ENCODE measurements at places on chromosomes 5 and 9. TPM values are rescaled to one million over a fixed set of nuclear protein-coding genes. Genes with fewer than 3 reads are reported as not detected.
A peak's percentile ranks its signal among the peaks of the same experiment; 100 is the strongest.

Gene PSMD5
- 37.7 TPM for total RNA-seq

Gene GRIN1
- total RNA-seq = not detected

Gene TLE1
- total RNA-seq = 103 TPM

Gene LRRC19
- not detected for total RNA-seq

Gene LCN12
- 10.2 TPM for total RNA-seq

DNA sequence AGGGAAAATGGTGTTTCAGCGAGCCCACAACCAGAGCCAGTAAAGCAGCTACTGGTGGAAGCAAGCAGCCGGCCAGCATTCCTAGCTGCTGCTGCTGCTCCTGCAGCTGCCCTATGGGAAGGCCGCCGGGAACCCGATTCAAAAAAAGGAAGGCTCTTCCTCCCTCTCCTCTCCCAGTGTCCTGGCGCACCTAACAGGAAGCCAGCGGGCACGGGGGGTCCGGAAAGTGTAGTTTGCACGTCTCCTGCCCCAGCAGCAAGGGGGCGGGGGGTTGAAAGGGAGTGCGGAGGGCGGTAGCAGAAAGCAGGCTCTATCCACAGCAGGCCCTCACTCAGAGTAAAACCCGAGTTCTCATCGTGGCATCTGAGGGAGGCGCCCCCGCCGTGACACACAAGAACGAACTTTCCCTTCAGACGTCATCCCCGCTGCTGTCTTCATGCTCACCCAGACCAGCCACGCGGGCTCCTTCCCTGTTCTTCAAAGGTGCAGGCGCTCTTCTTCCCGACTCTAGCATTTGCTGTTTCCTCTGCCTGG lies 16.5 kb downstream of the GRXCR2 start:
- H3K4me3 ChIP-seq = peak overlapping the region; percentile 17
- no peaks in the 10 kb centered on the region for H3K36me3 ChIP-seq
- peak overlapping the region; percentile 52 for H3K27ac ChIP-seq
- peak; percentile 37 for DNase-seq

- H3K4me1 ChIP-seq = no peaks in the 10 kb centered on the region
- H3K27ac ChIP-seq = no peak overlapping the region
- no peaks in the 10 kb centered on the region for H3K36me3 ChIP-seq
- no peaks in the 10 kb centered on the region for H3K27me3 ChIP-seq
- DNase-seq = no peak
These were observed 219.0 kb upstream of the PIK3R1 start for GRCh38 chr5:67996596-67996995.

- no peak for DNase-seq
- peak overlapping the region; percentile 78 for H3K27ac ChIP-seq
- H3K27me3 ChIP-seq = no peaks in the 10 kb centered on the region
These were observed 1.8 kb downstream of the OLFML2A start for GRCh38 chr9:124778575-124779367.

DNA sequence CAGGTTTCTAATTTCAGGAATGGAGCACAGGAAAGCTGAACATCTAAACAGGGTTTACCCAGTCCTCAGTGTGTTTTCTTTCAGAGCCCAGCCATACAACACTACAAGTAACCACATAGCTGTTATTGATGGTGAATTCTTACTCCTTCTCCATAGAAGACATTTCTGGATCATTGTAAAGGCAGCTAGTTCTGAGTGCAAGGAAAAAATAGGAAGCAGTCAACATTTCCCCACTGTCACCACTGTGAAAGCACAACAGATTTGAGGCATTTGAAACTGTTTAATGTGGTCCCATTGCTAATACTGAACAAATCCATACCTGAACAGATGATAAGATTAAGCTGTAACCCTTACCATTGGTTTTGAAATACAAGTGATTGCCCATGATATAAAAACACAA lies 145.0 kb upstream of the PCA3 start:
- peaks cover 11% of the 10 kb centered on the region for H3K4me1 ChIP-seq
- no peak overlapping the region for H3K4me3 ChIP-seq
- no peaks in the 10 kb centered on the region for H3K36me3 ChIP-seq
- no peak for DNase-seq
- H3K27me3 ChIP-seq = no peaks in the 10 kb centered on the region

DNA sequence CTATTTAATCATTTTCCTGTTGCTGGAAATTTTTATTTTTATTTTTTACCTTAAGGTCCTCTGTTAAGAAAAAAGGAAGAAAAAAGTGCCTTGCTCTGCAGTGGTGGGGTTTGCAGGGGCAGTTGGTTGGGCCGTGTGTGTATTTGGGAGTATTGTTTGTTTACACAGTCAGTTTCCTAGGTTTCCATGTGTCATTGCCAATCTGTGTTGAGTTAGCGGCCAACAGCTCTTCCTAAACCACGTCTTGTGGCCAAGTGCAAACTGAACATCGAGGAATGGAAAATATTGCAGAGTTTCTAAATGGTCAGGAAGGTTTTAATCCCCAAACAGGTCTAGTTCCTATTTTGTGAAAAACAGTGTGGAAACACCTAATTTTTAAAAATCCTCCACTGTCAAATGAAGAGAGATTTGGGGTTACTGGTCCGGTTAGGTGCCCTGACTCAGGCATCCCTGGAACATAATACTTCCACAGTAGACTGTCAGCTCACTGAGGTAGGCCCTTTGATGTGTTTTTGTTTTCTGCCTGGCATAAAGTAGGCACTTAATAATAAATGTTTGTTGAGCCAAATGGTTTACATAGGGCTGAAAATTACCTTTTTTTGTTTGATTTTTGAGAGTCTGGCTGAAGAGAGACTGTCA lies 37.0 kb downstream of the MAMDC2 start:
- DNase-seq = no peak
- H3K36me3 ChIP-seq = no peaks in the 10 kb centered on the region
- peaks cover 22% of the 10 kb centered on the region for H3K4me1 ChIP-seq

GRCh38 chr5:115627295-115627865 lies 1.5 kb upstream of the TMED7 start:
- DNase-seq = no peak
- H3K4me3 ChIP-seq = no peak overlapping the region
- peaks cover 34% of the 10 kb centered on the region for H3K4me1 ChIP-seq
- no peak overlapping the region for H3K27ac ChIP-seq
- no peaks in the 10 kb centered on the region for H3K36me3 ChIP-seq

- DNase-seq = no peak
- no peaks in the 10 kb centered on the region for H3K27me3 ChIP-seq
- no peak overlapping the region for H3K4me3 ChIP-seq
- H3K27ac ChIP-seq = no peak overlapping the region
- H3K36me3 ChIP-seq = no peaks in the 10 kb centered on the region
These were observed 34.4 kb upstream of the PIK3R1 start for GRCh38 chr5:68181039-68181599.

DNA sequence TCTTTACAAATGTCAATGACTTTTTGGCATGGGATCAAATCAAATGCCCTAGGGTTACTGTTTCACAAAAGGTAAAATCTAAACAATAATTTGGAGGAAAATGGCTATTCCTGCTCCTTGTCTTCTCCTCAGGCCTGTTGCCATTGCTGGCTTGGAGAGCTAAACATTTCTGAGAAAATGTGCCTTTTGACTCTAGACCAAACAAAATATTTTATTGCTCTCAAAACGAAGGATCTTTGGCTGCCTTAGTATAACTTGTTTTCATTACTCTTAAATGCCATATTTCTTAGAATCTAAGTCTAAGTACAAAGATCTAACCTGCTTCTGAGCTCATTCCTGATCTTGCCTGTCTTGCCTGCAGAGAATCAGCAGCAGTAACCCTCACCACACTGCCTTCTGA lies 116.6 kb downstream of the MUSK start:
- H3K4me3 ChIP-seq = no peak overlapping the region
- H3K36me3 ChIP-seq = no peaks in the 10 kb centered on the region
- H3K27ac ChIP-seq = no peak overlapping the region

- no peak for DNase-seq
- H3K27ac ChIP-seq = no peak overlapping the region
- no peaks in the 10 kb centered on the region for H3K27me3 ChIP-seq
- no peak overlapping the region for H3K4me3 ChIP-seq
- H3K4me1 ChIP-seq = no peaks in the 10 kb centered on the region
These were observed 300.5 kb downstream of the SLCO4C1 start for GRCh38 chr5:101995585-101995984.

DNA sequence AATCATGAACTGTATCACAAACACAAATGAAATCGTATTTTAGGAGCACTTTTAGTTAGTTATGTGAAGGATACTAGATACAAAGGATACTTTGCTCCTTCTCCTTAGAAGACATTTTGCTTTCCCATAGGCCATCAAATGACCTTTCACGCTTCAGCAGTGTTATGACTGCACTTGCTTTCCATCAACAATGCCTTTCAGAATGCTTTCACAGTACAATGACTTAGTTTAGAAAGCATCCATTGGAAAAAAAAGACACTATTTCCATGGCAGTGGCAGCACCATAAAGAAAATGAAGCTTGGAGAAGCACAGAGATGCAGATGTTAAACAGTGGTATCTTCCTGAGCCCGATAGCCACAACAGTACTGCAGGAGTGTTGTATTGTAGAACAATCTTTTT lies 203.9 kb downstream of the PCSK1 start:
- no peaks in the 10 kb centered on the region for H3K36me3 ChIP-seq
- no peak overlapping the region for H3K27ac ChIP-seq
- H3K4me3 ChIP-seq = no peak overlapping the region
- H3K27me3 ChIP-seq = no peaks in the 10 kb centered on the region
- DNase-seq = no peak

GRCh38 chr5:20102293-20102692 lies 114.3 kb upstream of the CDH18 start:
- no peaks in the 10 kb centered on the region for H3K27me3 ChIP-seq
- no peaks in the 10 kb centered on the region for H3K4me1 ChIP-seq
- no peaks in the 10 kb centered on the region for H3K36me3 ChIP-seq
- no peak overlapping the region for H3K27ac ChIP-seq

- no peak overlapping the region for H3K4me3 ChIP-seq
- peaks cover 58% of the 10 kb centered on the region for H3K36me3 ChIP-seq
- no peak for DNase-seq
- H3K4me1 ChIP-seq = no peaks in the 10 kb centered on the region
These were observed 15.7 kb downstream of the SCGB3A1 start for GRCh38 chr5:180575571-180575970.

- no peaks in the 10 kb centered on the region for H3K4me1 ChIP-seq
- H3K36me3 ChIP-seq = no peaks in the 10 kb centered on the region
- H3K27me3 ChIP-seq = no peaks in the 10 kb centered on the region
- H3K27ac ChIP-seq = no peak overlapping the region
- H3K4me3 ChIP-seq = no peak overlapping the region
These were observed 39.6 kb downstream of the CTSL start for GRCh38 chr9:87765521-87765920.

DNA sequence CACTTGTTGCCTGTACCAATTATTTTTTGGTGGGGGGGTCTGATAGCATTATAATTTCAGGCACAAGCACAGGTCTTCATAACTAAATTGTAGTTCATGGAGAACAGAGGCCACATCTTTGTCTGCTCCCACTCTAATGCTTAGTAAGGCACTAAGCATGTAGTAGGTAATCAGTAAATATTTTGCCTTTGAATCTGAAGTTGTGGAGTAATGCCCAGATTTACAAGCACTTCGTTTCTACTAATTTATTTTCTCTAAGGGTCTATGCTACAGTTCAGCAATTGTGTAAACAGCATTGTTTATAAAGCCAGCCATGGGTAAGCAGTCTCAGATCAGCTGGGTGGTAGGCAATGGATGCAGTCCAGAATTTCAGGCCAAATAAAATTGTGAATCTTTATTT lies 78.6 kb downstream of the GRIA1 start:
- H3K4me3 ChIP-seq = no peak overlapping the region
- H3K36me3 ChIP-seq = no peaks in the 10 kb centered on the region
- DNase-seq = no peak

- no peak for DNase-seq
- no peaks in the 10 kb centered on the region for H3K36me3 ChIP-seq
- no peaks in the 10 kb centered on the region for H3K4me1 ChIP-seq
- H3K27me3 ChIP-seq = no peaks in the 10 kb centered on the region
- H3K27ac ChIP-seq = no peak overlapping the region
- peak overlapping the region; percentile 50 for H3K4me3 ChIP-seq
These were observed 140.1 kb upstream of the PALM2AKAP2 start for GRCh38 chr9:109639674-109640579.

DNA sequence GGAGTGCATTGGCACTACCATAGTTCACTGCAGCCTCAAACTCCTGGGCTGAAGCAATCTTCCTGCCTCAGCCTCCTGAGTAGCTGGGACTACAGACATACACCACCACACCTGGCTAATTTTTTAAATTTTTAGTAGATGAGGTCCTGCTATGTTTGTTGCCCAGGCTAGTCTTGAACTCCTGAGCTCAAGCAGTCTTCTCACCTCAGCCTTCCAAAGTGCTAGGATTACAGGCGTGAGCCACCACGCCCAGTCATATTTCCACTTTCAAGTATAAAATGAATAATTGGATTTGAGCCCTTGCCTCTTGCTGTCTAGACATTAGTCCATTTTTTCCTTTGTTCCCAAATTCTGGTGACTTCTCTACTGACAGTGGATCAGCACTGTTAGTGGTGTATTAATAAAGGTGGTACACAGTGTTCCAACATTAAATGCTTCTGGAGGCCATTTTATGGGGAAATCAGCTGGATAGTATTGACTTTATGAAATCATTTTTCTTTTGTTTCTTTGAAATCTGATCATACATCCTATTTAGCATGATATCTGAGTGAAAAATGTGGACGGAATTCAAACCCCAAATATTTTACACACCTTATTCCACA lies 15.9 kb downstream of the ATP6V0E1 start:
- H3K27ac ChIP-seq = peak overlapping the region; percentile 39
- no peak for DNase-seq
- H3K36me3 ChIP-seq = no peaks in the 10 kb centered on the region
- no peaks in the 10 kb centered on the region for H3K27me3 ChIP-seq
- peaks cover 11% of the 10 kb centered on the region for H3K4me1 ChIP-seq
- H3K4me3 ChIP-seq = no peak overlapping the region
